ENCODE measurements at places on chromosomes 7 and 10.

GRCh38 chr10:21092683-21093524 is 195.8 kb upstream of the NEBL start:
- DNase-seq: no peak

GRCh38 chr10:15541376-15541775 is 170.3 kb upstream of the FAM171A1 start:
- DNase-seq: no peak

- no peak for DNase-seq
Measured at GRCh38 chr10:88086187-88086960, 222.9 kb downstream of the PTEN start.

DNA sequence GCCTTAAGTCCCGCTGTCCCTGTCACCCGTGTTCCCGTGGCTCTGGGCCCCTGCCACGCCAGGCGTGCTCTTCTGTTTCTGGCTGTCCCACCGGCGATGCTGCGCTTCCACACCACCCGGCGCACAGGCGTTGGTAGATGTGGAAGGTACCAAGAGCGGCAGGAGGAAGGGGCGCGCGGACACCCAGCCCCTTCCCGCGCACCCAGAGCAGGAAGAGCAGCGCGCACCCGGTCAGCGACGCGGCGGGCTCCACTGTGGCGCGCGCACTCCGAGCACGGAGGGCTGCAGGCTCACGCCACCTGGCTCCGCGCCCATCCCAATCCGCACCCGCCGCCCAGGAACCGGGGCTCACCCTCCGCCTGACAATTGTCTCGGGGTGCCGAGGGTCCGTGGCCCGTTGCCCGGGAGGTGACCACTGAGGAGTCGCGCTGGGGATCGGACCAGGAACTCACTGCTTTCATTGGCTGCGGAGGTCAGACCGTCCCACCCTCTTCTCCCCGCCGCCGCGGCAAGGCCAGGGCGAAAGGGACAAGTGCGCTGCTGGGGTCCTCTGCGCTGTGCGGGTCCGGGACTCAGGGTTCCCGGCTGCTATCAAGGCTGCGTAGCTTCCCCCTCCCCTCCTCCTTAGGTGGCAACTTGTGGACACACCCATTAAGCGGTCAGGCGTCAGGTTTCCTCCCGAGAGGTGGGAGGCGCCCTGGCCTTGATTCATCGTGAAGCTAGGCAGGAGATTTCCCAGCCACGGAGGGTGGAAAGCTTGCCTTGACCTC is 121.6 kb upstream of the ZNF92 start:
- DNase-seq: peak; percentile 78

DNA sequence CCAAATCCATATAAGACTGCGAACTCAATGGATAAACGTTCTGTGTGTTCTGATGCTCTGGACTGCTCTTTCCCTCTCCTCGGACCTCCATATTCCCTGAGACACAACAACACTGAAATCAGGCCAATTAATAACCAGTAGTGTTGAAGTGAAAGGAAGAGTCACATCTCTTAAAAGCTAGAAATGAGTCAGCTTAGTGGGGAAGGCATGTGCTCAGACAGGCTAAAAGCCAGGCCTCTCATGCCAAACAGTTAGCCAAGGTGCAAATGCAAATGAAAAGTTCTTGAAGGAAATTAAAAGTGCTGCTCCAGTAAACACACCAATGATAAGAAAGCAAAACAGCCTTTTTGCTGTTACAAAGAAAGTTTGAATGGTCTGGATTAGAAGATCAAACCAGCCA is 29.3 kb downstream of the TNS3 start:
- DNase-seq: no peak

DNA sequence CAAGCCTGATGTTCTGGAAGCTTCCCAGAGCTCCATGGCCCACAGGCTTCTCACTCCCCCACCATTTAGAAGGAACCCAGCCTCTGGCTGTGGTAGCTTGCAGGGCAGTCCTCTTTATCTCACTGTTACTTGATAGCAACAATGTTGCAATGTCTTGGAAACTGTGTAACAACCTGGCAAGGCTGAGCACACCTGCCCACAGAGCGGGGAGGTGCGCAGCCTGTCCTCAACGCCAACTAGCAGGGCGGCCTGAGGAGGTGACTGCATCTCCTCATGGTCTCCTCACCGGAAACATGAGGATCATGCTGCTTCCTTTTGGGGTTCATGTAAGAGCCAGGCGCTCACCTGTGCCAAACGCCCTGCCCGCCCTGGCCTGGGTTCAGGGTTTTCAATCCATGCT is 43.7 kb upstream of the INSIG1 start:
- DNase-seq: no peak

DNA sequence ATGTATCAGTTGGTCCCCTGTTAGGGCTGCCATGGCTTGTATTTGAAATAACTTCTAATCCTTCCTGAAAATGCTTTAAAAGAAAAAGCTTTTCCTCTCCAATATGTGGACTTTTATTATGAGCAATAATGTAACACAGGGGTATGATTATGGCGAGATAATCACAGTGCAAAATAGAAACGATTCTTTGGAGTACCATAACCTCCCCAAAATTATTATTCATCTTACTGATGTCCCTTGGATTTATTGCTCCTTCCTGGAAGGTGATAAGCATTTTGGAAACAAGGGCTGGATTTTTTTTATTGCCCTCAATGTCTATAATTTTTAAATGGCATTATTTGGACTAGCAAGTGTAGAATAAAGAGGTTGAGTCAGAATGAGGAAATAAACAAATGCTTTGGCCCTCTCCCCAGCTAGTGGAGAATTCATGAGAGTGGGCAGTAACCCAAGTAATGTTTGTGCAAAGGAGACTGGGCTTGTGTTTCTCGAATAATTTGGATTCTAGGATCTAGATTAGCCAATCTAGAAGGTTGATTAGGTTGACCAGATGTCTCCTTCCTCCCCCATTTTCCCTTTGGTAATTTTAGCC is 403.9 kb upstream of the CELF2 start:
- no peak for DNase-seq

DNA sequence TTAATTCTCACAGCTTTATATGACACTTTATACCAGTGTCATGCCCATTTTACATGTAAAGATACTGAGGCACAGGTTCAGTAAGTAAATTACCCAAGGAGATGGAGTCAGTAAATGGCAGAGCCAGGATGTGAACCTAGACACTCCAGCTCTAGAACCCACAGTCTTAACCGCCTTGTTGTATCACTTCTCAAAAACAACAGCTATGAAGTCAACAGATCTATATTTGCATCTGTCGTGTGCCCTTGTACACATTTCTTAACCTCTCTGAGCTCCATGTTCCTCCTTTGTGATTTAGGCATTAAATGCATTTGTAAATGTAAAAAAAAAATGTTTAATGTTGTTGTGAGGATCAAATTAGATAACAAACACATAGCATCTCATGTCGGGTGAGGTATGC is 716.2 kb downstream of the SUGCT start:
- no peak for DNase-seq

- no peak for DNase-seq
Measured at GRCh38 chr7:149191851-149192250, 3.5 kb upstream of the ZNF282 start.

GRCh38 chr7:7662527-7662926 is 22.0 kb downstream of the UMAD1 start:
- no peak for DNase-seq

- no peak for DNase-seq
Measured at GRCh38 chr10:86693721-86694369, 25.5 kb downstream of the LDB3 start.
